NCI-H524 (cell line): ENCODE measurements at places on chromosomes 4 and X.
A peak's percentile ranks its signal among the peaks of the same experiment; 100 is the strongest.

- no peak for DNase-seq
Measured at GRCh38 chrX:153370293-153371055, 30.7 kb downstream of the PNMA6E start.

DNA sequence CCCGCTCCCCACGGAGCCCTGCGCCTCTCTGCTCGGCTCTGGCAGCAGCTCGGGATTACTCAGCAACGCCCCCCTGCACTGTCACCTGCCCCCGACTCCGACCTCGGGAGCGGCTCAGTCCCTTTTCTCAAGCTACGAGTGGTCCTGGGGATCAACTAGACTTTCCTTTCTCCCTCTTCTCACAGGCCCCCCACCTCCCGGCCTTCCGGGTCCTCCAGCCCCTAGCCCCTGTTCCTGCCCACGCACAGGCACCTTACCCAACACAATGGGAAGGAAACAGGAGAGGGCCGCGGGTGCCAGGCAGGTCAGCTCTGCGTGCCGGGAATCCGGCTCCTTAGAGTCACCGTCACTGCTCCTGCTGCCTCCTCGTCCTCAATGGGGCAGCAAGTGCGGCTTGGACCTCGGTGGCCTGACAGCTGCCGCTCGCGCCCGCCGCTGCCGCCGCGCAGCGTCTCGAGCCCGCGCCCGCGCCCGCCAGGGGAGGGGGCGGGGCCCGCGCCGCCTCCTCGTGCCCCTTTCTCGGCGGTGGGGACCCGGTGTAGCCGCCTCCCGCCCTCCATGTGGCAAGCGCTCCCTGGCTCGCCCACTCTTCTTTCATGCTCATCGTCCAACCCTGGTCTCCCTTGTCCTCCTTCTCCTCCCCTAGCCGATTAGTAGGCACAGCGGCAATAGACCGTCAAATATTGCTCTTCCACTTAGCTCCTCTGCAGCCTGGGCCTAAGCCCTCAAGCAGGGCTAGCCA lies at the start of gene RAB9B:
TSS of gene RAB9B (minus strand) at position 455 of the 742 bp plus-strand sequence. CDS start 6,473 bp downstream, outside the sequence.
- peak; percentile 82 for DNase-seq

DNA sequence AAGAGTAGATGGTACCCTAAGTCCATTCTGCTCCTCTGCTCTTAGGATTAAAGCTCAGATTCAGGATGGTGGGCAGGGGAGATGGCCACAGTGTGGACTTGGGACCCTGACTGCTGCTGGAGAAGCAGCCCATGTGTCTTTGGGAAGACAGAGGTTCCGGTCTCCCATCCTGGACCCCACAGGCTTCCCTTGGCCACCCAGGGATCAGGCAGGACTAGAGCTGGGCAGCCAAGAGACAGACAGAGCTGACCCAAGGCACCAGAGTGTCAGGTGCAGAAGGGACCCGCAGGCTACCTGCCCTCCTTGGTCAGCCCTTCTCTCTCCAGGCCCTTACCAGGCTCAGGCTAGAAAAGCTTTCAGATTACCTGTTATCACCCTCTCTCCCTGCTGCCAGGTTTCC lies 25.7 kb upstream of the SHROOM4 start:
- DNase-seq: no peak

GRCh38 chr4:10458177-10458576 lies 951 bp upstream of the ZNF518B start:
- DNase-seq: no peak

DNA sequence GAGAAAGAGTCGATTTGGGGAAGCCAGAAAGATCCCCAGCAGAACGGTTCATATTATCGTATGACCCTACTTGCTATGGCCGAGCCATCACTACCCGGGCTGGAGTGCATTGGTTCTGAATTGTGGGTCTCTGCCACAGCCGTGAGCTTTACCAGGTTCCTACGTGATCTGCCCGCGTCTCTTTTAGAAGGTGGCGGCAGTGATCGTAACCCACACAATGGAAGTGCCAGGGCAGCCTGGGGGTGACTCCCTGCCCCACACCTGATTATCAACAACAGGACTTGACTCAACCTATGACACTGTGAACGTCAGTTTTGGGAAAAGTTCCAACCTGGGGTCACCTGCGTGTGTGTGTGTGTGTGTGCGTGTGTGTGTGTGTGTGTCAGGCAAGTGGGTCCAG lies 90.8 kb downstream of the SHOX start:
- no peak for DNase-seq

DNA sequence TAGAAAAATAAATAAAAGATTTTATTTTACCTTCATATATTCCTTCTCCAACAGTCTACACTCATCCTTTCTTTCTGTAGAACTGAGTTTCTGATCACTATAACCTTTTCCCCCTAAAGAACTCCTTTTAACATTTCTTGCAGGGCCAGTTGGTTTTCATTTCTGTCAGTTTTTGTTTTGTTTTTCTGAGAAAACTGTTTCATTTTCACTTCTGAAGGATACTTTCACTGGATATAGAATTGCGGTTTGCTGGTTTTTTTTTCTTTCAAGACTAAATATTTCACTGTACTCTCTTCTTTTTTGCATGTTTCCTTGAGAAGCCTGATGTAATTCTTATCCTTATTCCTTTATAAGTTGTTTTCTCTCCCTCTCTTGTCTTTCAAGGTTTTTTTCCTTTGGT lies 90.4 kb upstream of the EOLA2 start:
- no peak for DNase-seq

- DNase-seq: no peak
Measured at GRCh38 chrX:85994797-85995196, 52.6 kb downstream of the CHM start.

- peak; percentile 81 for DNase-seq
Measured at GRCh38 chr4:33061727-33062126, 2341.6 kb downstream of the PCDH7 start.

- no peak for DNase-seq
Measured at GRCh38 chr4:173318648-173319211, 15.4 kb downstream of the HMGB2 start.

DNA sequence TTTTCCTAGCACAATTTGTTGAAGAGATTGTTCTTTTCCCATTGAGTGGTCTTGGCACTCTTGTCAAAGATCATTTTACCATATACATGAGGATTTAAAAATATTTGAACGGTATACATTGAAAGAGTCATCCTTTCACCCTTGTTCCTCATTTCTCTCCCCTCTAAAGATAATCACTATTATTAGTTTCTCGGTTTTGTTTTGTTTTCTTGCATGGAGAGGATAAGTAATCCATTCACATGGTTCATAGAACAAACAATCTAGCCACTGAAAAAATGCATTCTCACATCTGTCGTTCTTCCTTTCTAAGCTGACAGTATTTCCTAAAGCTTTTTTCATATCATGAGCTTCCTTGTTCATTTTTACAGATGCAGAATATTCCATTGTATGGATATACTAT lies 39.2 kb upstream of the MSMO1 start:
- no peak for DNase-seq

- DNase-seq: no peak
Measured at GRCh38 chrX:100363896-100364295, 46.2 kb downstream of the PCDH19 start.

- DNase-seq: peak; percentile 15
Measured at GRCh38 chrX:110403441-110404238, 45.0 kb downstream of the RTL9 start.

- no peak for DNase-seq
Measured at GRCh38 chr4:112280386-112281056, 5.2 kb downstream of the TIFA start.

- DNase-seq: no peak
Measured at GRCh38 chr4:41535911-41536371, 2.0 kb upstream of the LIMCH1 start.

- DNase-seq: no peak
Measured at GRCh38 chrX:42967681-42968300, 189.8 kb upstream of the PPP1R2C start.

DNA sequence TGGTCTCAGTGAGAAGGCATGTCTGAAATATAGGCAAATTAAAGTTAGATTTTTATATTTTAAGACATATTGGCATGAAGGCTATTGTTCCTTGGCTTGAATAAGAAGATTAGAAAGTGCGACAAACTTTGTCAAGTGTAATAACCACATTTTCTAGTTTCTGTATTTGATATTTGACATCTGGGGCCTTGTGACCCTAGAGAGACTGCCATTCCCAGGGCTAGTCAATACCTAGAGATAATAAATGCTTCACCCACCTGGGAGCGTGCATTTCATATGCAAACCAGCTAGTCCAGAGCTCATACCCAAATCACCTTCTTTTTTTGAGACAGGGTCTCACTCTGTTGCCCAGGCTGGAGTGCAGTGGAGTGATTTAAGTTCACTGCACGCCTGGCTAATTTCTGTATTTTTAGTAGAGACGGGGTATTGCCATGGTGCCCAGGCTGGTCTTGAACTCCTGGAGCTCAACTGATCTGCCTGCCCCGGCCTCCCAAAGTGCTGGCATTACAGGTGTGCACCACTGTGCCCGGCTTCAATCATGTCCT lies 62.6 kb downstream of the COQ2 start:
- no peak for DNase-seq

DNA sequence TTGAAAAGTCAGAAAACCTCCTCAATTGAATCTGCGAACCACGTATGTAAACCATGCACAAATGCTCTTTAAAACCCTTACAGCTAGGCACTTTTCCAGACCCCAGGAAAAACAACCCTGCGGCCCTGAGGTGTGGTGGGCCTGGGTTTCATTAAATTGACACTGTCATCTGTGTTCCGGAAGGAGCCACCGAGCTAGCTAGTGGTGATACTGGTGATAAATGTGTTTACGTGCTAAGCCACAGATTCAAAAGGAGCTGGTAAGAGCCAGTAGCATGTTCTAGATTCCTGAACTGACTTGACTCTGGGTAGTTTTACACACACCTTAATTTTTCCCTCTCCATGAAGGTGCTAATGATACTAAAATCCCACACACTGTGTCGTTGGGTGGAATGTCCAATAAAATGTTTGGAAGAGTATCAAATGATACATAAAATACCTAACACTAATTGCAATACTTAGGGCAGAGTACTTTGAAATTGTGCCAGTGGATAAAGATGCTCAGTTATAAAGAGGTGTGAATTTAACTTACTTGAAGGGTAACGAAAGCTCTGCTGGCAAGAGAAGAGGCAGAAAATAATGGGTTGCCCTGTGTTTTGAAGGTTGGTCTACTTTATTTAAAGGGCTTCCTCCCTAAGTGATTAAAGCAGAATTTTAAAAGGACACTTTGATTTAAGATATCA lies 8.5 kb downstream of the SMS start:
- DNase-seq: no peak

DNA sequence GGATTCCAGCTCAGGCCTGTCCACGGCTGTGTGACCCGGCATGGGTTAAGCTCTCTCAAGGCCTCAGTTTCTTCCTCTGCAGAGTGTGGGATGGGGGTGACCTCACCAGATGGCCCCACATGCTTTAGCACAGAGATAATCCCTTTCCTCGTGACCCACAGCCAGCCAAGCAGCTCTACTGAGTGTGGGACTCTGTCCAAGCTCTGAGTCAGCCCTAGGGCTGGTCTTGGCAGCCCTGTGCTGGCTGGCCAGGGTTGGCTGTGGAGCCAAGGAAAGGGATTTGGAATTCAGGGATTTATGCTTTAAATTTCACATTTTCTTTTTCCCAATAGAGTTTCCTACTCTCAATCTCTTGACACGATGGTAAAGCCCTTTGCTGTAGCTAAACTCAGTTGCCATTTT lies 19.7 kb upstream of the SPON2 start:
- no peak for DNase-seq

GRCh38 chr4:23305026-23305425 lies 584.8 kb downstream of the PPARGC1A start:
- DNase-seq: no peak

DNA sequence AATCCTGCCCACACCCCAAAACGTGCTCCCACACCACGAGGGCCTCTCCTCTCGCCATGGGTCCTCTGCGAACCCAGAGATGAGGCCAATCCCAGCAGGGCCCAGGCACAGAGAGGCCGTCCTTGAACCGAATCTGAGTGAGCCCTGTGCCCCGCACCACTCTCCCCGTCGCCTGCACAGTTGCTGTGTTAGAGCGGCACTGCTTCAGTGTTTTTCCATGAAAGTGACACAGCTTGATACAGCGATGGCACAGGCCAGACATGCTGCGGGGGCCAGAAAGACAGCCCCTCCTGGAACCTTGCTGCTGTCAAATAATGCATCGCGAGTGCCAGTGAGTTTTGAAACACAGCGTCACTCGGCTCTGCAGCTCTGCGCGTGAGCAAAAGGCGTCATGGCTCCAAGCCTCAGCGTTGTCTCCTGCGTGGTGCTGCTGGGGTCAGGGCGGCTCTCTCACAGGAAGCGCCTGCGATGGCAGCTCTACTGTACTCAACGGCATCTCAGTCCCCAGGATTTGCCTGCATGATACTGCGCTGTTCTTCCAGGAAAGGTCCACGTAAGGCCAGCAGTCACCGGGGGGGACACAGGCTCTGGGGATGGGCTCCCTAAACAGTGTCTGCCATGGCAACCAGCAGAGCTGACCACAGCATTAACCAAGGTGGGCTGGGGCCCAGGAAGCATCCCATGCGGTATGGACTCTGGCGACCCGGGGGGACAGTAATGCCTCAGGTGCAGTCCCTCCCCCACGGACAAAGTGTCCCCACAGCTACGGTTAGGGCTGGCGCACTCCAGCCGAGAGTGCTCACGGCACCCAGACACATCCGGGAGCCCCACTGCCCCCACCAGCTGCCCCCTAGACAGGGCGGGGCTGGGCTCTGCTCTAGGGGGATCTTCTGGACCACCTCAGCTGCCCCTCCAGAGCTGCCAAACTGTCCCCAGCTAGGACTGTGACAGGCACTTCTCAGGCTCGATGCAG lies 63.1 kb downstream of the ACOX3 start:
- no peak for DNase-seq

- no peak for DNase-seq
Measured at GRCh38 chrX:14776901-14777300, 96.0 kb downstream of the FANCB start.

GRCh38 chr4:171985129-171985528 lies 171.9 kb downstream of the GALNTL6 start:
- no peak for DNase-seq

- no peak for DNase-seq
Measured at GRCh38 chrX:13059637-13060499, 15.4 kb upstream of the FAM9C start.

- DNase-seq: no peak
Measured at GRCh38 chr4:6230502-6230785, 30.1 kb upstream of the JAKMIP1 start.

DNA sequence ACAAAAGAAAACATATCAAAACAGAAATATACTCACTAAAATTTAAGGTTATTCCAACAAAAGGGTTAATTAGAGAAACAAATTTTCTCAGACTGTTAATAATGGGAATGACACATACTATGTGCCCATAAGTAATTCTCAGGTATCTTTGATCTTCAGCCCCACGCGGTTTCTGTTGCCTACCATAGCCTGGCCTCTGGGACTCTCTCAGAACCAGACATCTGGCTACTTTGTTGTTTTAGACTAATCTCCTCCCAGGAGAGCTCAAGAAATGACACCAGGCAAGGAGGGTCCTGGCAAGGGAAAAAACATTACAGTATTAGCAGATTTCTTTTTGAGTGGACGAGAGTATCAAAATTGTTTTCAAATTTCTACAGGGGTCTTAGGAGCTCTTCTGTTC lies 43.7 kb downstream of the SLC10A7 start:
- DNase-seq: peak; percentile 86

- DNase-seq: no peak
Measured at GRCh38 chrX:68115371-68115770, 317.9 kb downstream of the OPHN1 start.

DNA sequence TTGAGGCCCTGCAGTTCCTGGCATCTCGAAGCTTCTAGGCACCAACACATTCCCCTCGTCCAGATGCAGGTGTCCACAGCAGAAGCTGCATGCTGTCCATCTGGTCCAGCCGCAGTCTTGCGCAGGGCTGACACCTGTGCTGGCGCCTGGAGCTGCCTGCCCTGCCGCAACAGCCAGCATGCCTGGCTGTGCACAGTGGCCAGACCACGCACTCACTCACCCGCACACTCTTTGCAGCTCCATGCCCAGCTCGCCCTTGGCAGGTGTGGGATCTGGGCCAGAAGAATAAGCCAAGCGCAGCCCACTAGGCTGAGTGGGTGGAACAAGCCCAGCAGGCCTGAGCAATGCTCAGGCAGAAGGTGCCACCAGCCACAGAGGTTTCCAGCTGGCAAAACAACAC lies 125.6 kb downstream of the PARM1 start:
- DNase-seq: no peak
